ENCODE measurements at places on chromosomes 6 and 20.

- no peak for DNase-seq
These were observed 375.2 kb upstream of the PLCB4 start for GRCh38 chr20:8693709-8694108.

DNA sequence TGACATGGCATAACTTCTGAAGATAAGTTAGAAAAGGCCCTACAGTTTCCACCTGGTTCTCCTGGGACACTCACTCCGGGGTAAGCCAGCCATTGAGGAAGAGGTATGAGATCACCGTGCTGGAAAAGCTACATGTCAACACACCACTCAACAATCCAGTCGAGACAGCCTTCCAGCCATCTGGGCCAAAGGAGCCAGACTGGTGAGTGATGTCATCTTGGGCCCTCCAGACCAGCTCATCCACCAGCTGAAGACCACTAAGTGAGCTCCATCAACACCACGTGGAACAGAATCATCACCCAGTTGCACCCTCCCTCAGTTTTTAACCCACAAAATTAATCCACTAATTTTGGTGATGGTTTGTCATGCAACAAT lies 32.3 kb upstream of the RSPO4 start:
- no peak for DNase-seq

DNA sequence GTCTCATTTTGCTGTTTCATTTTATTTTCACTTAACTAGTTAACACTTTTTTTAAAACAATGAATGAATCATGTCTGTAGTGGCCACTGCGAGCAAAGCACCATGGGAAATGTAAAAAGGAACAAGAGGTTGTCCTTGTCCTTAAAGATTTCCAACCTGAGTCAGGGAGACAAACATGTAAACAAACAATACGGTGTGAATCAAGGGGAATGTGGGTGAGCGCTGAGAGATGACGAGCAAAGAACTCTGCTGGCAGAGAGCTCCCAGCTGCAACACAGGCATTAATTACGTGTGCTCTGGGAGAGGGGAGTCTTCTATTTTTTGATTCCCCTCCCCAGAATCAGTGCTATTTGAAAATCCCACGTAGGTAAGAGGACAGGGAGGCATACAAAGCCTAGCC lies 84.3 kb downstream of the ATXN1 start:
- no peak for DNase-seq

GRCh38 chr20:53920647-53921245 lies 149.6 kb downstream of the BCAS1 start:
- no peak for DNase-seq

- no peak for DNase-seq
These were observed 136.8 kb upstream of the LRFN2 start for GRCh38 chr6:40723967-40724366.

- DNase-seq, result no peak
These were observed 36.0 kb downstream of the YTHDF1 start for GRCh38 chr20:63179687-63180568.

GRCh38 chr20:1860446-1860845 lies 34.8 kb upstream of the SIRPA start:
- DNase-seq, result no peak

GRCh38 chr6:74656453-74656852 lies 549.4 kb downstream of the COL12A1 start:
- no peak for DNase-seq

DNA sequence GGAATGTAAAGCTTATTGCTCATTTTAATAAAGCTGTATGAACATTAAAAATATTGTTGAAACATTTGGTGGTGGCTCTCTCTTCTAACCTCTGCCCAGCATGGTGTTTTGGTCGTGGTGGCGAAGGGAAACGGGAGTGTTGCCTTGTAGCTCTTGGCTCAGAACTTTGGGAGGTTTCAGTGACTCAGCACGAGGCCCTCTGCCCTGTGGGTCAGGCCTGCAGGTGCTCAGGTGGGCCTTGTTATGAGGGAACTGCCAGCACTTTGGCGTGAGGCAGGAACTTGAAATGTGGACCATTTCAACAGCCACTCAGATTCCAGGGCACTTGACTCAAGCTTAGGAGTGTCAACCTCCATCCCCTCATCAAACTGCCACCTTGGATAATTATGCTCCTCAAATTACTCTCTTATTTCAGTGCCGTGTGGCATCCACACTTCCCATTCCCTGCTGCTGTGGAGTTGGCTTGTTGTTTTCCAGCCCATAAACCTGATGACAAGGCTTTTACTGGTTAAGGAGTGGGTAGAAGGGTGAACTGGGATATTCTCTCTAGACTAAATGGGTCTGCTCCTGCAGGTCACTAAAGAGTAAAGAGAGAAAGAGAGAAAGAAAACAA lies 36.3 kb downstream of the PRDM1 start:
- no peak for DNase-seq
